NCI-H187 (cell line): ENCODE measurements at places on chromosomes 6 and 20.

DNA sequence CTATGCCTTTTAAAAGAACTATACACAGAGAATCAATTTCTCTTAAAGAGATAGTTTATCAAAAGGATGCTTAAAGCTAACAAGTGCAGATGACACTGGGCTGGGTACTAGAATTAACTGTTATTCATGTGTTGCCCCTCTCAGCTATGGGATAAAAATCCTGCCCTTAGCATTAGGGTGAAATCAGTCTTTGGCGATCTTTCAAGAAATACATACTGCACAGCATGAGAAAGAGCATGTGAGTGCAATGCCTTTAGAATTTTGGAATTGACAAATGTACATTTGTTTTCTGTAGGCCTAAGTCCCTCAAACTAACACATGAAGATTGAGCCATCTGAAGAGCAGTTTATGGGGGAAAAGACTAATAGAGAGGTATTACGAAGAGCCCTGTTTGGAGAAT lies 115.4 kb downstream of the ZFP64 start:
- no peak for DNase-seq

- DNase-seq: no peak
Measured at GRCh38 chr6:77456531-77457248, 6.6 kb downstream of the HTR1B start.

- no peak for DNase-seq
Measured at GRCh38 chr20:2357114-2357513, 23.6 kb upstream of the TGM6 start.

- DNase-seq: no peak
Measured at GRCh38 chr6:76631622-76632021, 559.2 kb upstream of the IMPG1 start.

DNA sequence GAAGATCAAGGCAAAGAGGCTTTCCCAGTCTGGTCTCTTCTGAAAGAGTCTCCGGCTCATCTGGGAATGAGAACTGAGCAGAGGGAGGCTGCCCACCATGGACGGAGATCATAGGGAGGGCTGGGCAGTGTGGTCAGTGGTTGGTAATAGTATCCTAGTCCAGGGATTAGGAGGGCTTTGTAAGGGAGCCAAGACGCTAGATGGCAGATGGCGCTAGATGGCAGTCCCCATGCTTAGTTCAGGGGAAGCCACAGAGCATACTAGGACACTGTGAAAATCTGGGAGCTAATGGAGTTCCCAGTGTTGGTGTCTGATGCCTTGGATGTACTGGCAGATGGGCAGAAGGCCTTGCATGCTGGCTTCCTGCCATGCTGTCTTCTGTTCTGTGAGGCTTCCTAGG lies 21.7 kb upstream of the DAAM2 start:
- no peak for DNase-seq

GRCh38 chr6:157143171-157143889 lies 180.0 kb downstream of the TMEM242 start:
- DNase-seq: no peak

GRCh38 chr6:91590191-91590590 lies 1003.3 kb upstream of the MAP3K7 start:
- no peak for DNase-seq
